CD4-positive, alpha-beta T cell treated with Interleukin-15 for 4 hours (primary cell): ENCODE measurements at places on chromosomes 12 and 14.
A peak's percentile ranks its signal among the peaks of the same experiment; 100 is the strongest.

DNA sequence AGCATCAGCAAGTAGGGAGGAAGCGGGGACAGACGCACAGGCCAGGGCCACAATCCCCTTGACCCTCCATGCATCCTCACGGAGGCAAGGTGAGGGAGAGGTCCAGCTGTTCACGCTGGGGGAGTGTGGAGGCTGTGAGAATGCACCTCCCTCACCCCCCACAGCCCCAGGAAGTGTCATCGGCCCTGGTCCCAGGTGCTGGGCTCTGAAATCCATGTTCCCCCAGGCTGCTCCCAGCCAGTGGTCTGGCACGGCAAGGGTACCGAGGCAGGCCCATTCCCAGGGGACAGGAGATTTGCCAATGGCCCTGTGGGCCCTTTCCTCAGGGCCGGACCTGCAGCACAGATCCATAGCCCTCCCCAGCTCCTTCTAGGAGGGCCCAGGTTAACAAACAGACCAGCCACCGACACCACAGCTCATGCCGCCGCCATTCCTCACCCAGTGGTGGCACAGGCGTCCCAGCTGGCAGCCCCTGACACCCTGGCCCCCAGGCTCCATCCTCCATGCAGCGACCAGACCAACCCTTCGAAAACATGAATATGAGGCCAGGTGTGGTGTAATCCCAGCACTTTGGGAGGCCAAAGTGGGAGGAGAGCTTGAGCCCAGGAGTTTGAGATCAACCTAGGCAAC lies 21.9 kb upstream of the EIF5 start:
- no peak for DNase-seq

DNA sequence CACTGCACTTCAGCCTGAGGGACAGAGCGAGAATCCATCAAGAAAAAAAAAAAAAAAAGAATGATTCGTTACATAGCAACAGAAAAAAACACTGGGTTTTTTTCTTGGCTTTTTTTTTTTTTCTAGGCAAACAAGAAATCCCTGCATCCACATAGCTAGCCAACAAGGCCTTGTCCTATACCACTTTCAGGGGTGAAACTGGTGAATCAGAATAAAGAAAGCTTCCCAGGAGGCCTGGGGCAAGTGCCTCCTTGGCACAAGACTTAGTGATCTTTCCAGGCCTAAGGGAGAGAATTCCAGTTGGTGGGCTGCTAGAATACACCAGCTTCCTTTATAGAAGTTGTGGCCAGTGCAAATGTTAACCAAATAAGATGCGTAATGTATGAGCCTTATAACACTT lies 90.0 kb downstream of the VCPKMT start:
- no peak for DNase-seq

DNA sequence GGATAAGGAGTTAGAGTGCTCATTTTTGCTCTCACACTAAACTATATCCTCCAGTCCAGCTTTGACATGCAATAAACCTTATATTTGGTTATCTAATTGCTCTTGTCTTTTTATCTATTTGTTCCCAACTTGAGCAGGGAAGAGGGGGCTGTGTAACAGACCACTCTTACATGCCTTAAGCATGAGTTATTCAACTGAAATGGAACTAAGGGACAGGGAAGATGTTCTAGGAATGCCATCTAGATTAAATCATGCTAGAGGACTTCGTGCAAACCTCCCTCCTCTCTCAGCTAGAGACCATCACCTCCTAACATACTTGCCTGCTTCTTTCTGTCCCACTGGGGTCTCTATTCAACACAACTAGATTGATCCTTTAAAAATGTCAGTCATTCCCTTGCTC lies 20.6 kb downstream of the SPX start:
- DNase-seq: no peak

GRCh38 chr12:96225044-96225855 lies 31.1 kb downstream of the ELK3 start:
- no peak for DNase-seq

GRCh38 chr12:39780913-39781446 lies 161.4 kb upstream of the ABCD2 start:
- no peak for DNase-seq

- no peak for DNase-seq
Measured at GRCh38 chr12:74985986-74986319, 223.7 kb downstream of the KCNC2 start.

DNA sequence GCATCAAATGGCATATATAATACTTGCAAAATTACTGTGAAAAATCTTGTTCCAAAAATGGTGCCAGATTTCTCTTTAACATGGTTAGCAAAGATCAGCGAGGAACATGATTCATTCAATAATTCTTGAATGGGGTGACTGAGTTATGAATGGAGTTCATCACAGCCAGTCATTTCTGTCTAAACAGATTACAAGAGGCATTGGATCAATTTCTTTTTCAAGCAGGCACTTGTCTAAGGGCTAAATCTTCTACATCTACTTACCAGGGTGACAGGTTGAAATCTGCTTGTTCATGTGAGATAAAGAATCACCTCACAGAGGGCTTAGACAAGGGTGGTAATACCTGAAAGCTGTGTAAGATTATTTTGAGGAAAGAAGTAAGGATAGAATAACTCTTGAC lies 247.7 kb downstream of the ATP23 start:
- no peak for DNase-seq

- DNase-seq: no peak
Measured at GRCh38 chr14:95537298-95538089, 2.6 kb downstream of the GLRX5 start.

GRCh38 chr12:92640691-92641090 lies 62.1 kb upstream of the PLEKHG7 start:
- DNase-seq: no peak

DNA sequence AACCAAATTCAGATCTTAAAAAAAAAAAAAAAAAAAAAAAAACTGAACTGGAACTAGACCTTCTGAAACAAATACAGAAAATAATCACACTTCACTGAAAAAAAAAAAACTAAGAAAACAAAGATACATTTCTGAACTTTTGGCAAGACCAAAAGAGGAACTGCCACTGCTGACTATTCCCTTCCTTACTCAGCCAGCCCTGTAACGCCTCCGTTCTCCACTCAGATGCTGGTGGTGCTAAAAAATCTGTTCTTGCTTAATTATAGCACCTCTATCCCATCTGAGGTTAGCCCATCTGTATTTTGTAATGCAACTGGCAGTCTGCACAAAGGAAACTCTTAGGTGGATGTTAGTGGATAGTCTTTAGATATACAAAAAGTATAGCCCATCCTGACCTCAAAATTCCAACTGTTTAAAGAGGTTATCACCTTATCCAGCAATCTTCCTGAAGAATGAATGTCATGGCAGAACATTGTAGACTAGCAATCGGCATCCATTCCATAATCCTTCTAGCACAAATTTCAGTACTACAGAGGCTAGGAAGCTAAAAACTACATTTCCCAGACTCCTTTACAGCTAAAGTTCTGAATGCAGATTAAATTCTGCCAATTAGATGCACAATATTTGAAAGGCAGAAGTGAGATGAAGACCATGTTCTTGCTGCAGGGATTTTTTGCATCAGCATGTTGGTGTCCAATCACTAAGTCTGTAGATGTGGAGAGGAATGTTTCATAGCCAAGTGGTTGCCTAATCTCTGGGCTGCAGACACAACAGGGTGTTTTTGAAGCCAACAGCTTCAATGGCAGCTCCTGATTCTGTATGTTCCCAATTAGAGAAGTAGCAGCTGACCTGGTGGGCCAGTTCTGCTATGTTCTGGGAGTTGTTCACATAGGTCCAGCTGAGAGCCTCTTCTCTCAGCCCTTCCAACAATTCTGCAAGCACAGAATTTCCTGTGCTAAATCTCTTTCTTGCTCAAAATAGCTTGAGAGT lies 5.7 kb downstream of the MAP3K9 start:
- no peak for DNase-seq

GRCh38 chr14:27845241-27845850 lies 921.2 kb upstream of the FOXG1 start:
- DNase-seq: no peak

- peak; percentile 29 for DNase-seq
Measured at GRCh38 chr12:6688543-6688998, 604 bp downstream of the ZNF384 start.

DNA sequence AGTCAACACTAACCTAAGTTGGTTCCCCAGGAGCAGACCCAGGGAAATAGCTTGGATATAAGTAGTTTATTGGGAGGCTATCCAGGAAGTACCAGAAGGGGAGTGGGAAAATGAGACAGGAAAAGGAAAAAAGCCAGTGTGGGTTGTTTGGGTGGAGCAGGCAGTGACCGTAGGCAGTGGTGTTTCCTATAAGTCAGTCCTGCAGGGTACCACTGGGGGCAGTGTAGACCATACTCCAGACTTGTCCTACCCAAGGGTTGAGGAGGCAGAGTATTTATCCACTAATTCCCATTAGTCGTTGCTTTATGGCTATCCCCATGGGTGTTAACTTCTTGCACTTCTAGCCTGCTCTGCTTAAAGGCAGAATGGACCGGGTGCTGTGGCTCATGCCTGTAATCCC lies 6.4 kb upstream of the CCDC60 start:
- DNase-seq: no peak

DNA sequence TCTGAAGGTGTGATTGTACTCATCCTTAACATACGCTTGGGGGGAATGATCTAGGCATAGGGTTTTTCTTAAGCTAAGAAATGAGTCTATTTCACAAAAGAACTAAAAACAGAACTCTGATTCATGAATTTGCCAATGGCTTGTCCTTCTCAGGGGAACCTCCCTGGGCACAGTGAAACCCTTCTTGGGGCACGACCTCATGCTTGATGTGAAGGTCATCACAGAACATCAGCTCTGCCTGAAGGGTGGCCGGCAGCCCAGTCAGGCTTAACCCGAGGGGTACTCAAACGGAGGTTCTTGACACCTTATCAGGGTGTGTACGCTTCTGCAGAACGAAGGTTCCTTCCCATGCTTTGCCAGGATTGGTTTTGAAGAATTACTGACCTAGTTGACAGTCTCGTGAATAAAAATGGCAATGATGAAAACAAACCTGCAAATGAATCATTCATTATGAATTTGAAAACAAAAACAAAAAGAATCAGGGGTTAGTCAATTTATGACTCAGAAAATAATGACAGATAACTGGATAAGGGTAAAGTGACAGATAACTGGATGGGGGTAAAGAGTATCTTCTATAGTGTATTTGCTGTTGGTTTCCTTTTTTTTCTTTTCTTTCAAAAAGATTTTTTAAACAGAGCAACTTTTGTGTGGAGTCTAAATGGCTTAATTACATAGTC lies 86.4 kb downstream of the GALNT8 start:
- no peak for DNase-seq

GRCh38 chr14:101960225-101960624 lies 4.1 kb upstream of the DYNC1H1 start:
- DNase-seq: peak; percentile 28

- no peak for DNase-seq
Measured at GRCh38 chr12:76942267-76942666, 63.4 kb upstream of the CSRP2 start.

- no peak for DNase-seq
Measured at GRCh38 chr12:126518596-126519200, 1453.5 kb downstream of the AACS start.

DNA sequence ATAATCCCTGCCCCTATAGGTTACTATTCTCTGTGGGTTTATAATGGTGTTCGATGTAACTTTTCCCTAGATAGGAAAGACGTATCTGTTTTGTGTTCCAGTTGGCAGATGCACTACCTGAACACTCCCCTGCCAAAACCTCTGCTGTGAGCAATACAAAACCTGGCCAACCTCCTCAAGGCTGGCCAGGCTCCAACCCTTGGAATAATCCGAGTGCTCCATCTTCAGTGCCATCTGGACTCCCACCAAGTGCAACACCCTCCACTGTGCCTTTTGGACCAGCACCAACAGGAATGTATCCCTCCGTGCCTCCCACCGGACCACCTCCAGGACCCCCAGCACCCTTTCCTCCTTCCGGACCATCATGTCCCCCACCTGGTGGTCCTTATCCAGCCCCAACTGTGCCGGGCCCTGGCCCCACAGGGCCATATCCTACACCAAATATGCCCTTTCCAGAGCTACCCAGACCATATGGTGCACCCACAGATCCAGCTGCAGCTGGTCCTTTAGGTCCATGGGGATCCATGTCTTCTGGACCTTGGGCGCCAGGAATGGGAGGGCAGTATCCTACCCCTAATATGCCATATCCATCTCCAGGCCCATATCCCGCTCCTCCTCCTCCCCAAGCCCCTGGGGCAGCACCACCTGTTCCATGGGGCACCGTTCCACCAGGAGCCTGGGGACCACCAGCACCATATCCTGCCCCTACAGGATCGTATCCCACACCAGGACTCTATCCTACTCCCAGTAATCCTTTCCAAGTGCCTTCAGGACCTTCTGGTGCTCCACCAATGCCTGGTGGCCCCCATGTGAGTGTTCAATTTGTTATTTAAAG lies 11.3 kb downstream of the MAPK1IP1L start:
- no peak for DNase-seq

- no peak for DNase-seq
Measured at GRCh38 chr14:80456209-80456608, 244.9 kb upstream of the DIO2 start.

DNA sequence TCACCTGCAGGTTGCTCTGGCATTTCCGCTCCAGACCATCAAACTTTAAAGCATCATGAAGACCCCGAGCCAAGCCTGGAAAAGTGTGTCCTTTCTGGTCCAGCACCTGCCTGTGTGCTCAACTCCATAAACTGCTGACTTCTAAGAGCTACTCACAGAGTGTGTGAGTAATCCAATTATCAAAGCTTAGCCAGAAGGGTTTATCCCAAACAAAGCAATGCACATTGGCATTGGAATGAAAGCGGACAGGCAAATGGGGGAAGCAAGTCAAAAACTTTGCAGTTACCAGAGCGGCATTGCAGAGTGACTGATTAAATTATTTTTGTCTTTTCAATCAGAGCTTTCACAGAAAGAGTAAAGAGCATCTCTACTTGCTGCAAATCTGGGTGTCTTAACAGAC lies 1262.4 kb upstream of the SEL1L start:
- DNase-seq: no peak

GRCh38 chr12:56874821-56875220 lies 59.4 kb downstream of the SDR9C7 start:
- no peak for DNase-seq

GRCh38 chr12:15563663-15564062 lies 225.5 kb downstream of the EPS8 start:
- peak; percentile 48 for DNase-seq

DNA sequence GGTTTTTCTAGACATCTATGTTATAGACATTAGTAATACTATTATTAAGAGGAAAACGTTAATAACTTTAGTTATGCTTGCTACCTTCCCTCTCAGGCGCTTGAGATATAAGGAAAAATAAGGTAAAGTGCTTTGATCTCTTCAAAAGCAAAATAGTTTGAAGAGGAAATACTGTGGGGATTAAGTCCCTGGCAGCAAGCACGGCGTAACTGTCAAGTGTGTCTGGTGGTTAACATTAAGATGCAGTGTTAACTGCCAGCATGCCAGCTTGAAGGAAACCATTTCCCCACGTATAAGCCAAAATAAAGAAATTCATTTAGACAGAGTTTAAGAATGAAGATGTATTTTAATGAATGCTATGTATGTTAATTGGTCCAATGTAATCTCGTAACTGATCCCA lies 31.8 kb downstream of the PELI2 start:
- DNase-seq: no peak

- DNase-seq: peak; percentile 34
Measured at GRCh38 chr12:127280393-127281275, 986.3 kb upstream of the TMEM132C start.

GRCh38 chr14:95206534-95206933 lies 49.2 kb upstream of the DICER1 start:
- no peak for DNase-seq

GRCh38 chr12:26037615-26038220 lies 79.2 kb downstream of the RASSF8 start:
- no peak for DNase-seq
